ENCODE measurements at places on chromosomes 5 and 9.

DNA sequence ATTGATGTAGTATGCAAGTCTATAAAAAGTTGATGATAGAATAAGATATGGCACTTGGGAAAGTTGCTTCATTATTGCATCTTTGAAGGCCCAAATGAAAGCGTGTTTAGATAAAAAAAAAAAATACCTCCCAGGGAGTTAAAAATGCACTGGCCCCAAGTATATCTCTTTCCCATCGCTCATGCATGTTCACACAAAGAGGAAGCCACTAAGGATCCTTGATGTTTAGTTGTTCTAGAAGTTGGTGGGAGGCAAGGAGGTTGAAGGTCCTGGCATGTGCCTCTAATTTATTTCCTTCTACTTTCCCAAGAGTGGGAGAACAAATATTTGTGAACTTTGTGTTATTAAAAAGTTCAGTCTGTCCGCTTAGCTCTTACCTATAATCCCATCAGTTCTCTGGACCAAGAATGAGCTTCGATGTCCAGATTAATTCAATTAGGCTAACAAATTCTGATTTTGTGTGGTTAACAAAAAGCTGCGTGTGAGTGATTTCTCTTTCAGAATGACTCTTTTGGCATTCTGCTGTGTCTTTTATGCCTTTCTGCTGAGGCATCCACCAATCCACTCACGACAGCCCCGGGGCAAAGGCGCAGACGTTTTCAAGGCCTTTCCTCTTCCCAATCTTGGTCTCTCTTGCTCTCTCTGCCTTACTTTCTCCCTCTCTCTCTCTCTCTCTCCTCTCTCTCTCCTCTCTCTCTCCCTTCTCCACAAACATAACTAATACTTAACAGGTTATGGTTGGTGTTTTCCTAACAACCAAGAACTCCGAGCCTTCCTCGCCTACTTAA lies 135.1 kb upstream of the ERCC6L2 start:
- DNase-seq = no peak

GRCh38 chr9:91426123-91426745 lies 2.6 kb upstream of the NFIL3 start:
- no peak for DNase-seq

GRCh38 chr9:86783884-86784283 lies 163.4 kb downstream of the GAS1 start:
- no peak for DNase-seq

GRCh38 chr5:147826361-147826760 lies 5.1 kb downstream of the SPINK1 start:
- DNase-seq = no peak

GRCh38 chr5:52801329-52801728 lies 13.6 kb downstream of the ITGA1 start:
- no peak for DNase-seq

DNA sequence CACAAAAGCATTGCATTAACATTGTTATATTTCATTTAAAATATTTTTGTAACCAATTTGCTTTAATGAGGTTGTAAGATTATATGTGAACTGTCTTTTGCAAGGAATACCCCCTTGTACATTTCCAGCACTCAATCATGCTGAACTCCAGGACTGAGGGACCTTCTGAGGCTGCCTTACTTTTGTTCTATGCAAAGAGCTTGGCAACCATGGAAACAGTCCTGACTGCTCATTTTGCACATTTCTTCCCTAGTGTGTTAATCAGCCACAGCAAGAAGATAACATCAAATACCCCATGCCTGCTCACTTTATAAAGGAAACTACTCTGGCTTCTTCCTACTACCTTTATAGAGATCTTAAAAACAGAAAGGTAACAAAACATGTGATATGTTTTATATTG lies 355.6 kb upstream of the IZUMO3 start:
- no peak for DNase-seq

GRCh38 chr5:169404223-169404622 lies 103.3 kb upstream of the SLIT3 start:
- DNase-seq = no peak

DNA sequence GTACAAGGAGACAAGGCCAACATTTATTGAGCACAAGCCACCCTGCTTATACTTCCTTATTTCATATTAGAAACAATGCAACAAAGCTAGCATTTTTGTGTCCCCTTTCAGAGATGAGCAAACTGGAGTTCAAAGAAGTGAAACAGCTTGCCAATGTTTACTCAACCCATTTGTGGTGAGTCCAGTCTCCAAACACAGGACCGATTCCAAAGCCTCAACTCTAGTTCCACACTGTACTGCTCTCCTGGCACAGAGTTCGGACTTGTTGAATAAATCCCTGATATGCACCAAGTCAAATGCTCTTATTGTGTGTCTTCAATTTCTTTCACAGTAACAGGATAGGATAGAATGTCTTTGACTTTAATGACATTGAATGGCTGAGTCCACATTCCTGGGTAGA lies 604.8 kb upstream of the BRINP1 start:
- DNase-seq = no peak

- no peak for DNase-seq
These were observed 225.4 kb downstream of the MTRR start for GRCh38 chr5:8094304-8094703.

GRCh38 chr5:32147236-32147635 lies 26.9 kb downstream of the GOLPH3 start:
- DNase-seq = no peak

DNA sequence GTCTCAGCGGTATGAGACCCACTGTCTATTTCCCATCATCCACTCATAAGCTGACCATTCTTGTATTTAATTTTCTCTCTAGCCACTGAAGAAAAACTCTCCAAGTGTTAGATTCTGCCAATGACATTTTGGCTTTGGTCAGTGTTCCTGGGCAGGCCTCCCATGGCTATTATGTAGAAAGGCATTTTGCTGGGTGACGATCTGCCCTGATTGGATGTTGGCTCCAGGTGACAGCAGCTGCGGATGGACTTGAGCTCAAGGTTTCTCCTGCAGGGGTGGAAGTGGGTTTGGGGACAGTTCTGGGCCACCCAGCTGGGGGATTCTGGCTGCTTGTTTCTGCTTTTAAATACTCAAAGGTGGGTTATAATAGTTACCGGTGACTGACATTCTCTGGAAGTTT lies 31.6 kb downstream of the ACSL6 start:
- DNase-seq = no peak

GRCh38 chr5:103693517-103693916 lies 130.9 kb upstream of the NUDT12 start:
- DNase-seq = no peak

DNA sequence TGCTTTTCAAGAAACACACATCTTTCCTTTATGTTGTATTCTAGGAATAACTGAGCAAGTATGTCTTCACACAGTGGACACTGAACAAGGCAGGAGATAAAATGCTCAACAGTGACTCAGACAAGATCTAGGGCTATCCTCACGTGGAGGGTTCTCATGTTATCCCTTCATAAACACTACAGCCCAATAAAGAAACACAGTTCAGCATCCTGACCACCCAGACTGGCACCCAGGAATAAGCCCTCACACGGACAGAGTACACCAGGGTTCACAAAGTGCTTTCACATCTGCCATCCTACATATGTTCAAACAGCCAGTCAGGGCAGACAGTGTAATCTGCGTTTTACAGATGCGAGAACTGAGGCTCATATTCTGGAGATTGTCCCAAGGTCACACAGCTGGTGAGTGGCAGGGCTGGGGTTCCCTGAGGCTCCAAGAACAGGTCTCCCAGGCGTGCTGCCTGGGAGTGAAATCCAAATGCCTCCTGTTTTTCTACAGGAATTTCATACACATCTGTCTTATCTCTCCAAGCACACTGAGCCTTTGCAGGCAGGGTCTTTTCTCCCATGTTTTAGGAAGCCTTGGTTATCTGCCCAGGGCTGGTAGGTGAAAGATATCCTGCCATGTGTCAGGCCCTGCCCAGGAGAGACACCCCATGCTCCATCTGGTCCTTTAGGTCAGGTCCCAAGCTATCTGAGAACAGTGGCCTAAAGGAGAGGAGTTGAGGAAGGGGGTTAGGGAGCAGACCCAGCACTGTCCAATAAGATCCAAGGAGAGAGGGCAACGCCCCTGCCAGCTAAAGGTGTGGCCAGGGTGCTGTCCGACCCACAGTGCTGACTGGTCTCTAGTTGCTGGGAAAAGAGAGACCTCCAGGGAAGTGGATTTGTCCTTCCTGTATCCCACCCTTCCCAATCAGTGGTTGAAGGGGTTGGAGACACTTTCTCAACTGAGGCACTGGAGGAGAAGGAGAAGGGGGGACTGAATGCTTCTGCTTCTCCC lies 47.9 kb upstream of the XPA start:
- DNase-seq = no peak

DNA sequence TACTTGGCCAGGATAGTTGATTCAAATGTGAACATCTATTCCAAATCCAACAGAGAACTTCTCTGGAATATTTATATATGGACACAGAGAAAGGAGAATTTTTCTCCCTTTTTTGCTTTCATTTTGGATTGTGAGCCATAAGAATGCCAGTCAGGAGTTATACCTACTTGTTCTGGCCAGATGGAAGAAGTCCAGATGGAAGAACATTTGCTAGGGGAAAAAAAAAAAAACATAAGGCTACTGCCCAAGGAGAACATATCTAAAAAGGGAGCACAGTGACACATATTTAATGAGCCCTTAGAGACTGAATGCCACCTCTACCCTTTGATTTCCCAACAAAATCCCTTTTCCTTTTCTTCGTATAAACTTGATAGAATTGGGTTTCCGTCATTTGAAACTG lies 61.7 kb upstream of the PPP2R2B start:
- no peak for DNase-seq

DNA sequence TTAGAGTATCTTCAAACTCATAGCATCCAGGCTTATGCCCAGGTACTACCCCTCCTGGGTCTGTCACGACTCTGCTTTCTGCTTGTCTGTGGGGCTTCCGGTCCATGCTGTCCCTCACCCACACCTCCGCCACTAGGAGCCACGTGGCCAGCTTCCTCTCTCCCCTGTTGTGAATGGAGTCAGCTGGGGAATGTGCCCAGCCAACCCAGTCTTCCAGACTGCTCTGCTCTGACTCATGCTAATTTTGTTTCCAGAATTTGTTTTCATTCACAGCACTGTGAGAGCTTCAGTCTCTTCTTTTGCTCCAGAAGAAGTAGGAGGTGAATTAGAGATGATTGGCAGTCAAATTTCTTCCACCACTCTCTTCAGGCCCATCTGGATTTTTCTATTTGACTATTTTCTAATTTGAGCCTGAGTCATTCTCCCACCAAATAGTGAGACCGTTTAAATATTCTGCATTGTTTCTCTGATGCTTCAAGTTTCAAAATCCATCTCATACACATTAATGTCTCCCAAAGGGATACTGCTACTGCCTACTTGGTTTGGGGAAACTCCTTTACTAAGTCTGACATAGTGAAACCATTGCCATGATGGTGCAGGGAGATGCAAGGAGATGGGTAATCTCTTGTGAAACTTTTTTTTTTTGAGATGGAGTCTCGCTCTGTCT lies 424.1 kb upstream of the KIF2A start:
- peak; percentile 24 for DNase-seq

- no peak for DNase-seq
These were observed 30.6 kb downstream of the PLPP7 start for GRCh38 chr9:131320031-131320685.

- DNase-seq = no peak
These were observed 180.9 kb upstream of the SLC24A2 start for GRCh38 chr9:19969721-19970120.

- no peak for DNase-seq
These were observed 218.6 kb downstream of the SNX18 start for GRCh38 chr5:54736003-54736797.

- DNase-seq = no peak
These were observed 31.1 kb downstream of the RORB start for GRCh38 chr9:74528207-74528606.

- DNase-seq = no peak
These were observed 96.8 kb downstream of the ANKRD18B start for GRCh38 chr9:33620738-33621439.

- DNase-seq = no peak
These were observed 56.2 kb upstream of the ALDH1B1 start for GRCh38 chr9:38336341-38336740.

DNA sequence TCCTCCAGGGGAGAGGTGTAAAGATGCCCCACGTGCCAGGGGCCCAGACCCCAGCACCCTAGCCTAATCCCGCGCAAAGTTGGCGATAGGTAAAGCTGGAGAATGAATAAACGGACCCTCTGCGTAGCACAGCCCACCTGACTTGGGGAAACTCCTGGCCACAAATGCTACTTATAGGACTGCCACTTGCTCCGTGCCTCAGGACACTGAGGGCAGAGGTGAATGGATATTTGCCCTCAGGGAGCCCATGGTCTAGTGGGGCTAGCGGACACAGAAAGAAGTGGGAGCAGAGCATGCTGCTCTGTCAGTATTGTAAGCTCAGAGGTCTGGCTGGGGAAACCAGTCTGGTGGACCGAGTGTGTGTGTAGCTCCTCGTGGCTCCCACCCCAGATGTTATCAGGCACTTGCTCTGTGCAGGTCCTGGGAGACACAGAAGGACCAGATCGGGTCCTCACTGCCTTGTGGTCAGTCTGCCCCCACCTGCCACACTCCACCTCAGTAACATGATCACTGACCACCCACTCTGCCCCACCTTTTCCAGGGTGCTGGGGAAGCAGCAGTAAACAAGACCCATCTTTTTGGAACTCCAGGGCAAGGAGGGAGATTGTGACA lies 841 bp downstream of the GRK6 start:
- no peak for DNase-seq

- DNase-seq = no peak
These were observed 38.0 kb downstream of the MTMR12 start for GRCh38 chr5:32274548-32275395.

DNA sequence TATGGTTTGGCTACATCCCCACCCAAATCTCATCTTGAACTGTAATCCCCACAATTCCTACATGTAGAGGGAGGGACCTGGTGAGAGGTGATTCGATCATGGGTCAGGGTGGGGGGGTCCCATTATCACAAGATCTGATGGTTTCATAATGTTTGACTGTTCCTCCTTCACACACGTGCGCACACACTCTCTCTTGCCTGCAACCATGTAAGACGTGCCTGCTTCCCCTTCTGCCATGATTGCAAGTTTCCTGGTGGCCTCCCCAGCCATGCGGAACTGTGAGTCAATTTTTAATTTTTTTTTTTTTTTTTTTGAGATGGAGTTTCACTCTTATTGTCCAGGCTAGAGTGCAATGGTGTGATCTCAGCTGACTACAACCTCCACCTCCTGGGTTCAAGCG lies 27.0 kb downstream of the FAM169A start:
- DNase-seq = no peak

DNA sequence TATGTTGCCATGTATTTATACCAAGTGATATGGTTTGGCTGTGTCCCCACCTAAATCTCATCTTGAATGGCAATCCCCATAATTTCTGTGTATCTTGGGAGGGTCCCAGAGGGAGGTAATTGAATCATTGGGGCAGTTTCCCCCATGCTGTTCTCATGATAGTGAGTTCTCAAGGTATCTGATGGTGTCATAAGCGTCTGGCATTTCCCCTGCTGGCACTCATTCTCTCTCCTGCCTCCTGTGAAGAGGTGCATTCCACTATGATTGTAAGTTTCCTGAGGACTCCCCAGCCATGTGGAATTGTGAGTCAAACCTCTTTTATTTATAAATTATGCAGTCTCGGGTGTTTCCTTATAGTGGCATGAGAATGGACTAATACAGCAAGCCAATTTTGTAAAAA lies 140.8 kb upstream of the ADAMTSL1 start:
- DNase-seq = no peak

- no peak for DNase-seq
These were observed 28.7 kb downstream of the HMGCR start for GRCh38 chr5:75365740-75366139.
